Left lobe of liver (tissue), 2 donors: ENCODE measurements at places on chromosomes 16 and 17. TPM values are rescaled to one million over a fixed set of nuclear protein-coding genes. Genes with fewer than 3 reads are reported as not detected.

- DNase-seq: no peak
Measured at GRCh38 chr16:56708525-56709442, 21.1 kb upstream of the NUP93 start.

DNA sequence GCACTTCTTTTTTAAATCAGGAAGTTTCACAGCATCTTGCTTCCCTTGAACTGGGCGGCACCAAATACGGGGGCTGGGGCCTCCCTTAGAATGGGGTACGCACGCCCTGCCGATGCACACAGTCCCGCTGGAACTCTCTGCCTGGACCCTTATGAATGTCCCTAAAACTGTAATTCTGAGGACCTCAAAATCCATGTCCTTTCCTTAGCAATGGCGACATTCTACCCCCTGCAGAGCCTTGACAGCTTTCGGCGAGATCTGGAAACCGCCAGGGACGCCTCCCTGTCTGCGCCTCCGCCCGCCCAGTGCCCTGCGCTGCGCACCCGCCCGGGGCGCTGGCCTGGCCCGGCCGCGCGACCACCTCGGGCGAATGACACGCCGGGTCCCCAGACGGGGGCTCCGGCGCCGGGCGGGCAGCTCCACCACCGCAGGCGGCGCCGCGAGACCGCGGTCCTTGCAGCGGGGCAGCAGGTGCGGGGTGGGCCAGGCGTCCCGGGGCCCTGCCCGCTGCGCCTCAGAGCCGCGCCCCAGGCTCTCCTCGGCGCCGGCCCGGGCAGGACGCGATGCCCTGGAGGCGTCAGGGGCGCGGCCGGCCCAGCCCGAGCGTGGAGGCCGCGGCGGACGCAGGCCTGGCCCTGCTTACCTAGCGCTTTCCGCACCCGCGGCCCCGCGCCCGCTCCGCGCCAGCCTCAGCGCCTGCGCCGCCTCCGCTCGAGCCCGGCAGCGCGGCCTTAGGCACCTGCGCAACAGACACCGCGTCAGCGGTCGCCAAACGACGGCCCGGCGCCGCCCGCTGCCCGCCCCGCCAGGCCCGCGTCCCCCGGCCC, 548 bp downstream of the HAGH start:
- peak; percentile 48 for DNase-seq

- DNase-seq: no peak
Measured at GRCh38 chr17:81307636-81308560, 12.8 kb upstream of the SLC38A10 start.

DNA sequence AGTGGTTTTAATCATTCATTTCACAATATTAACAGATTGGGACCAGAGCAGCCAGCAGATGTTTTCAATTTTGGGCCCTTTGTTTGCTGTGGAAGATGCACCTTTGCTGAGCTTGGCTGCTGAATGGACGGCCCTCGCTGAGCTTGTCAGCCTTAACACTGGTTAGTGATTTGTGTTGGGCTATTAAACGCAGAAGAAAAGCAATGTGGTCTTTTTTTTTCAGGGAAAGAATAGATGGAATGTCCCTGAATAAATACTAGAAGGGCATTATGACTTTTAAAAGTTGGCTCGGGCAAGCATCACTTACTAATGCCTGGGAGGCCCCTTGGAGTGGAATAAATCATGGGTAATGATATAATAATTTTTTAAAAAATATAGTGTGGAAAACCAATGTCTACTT, 297.0 kb downstream of the MAP2K6 start:
- no peak for DNase-seq

- peak; percentile 91 for DNase-seq
Measured at GRCh38 chr16:53434377-53435065, at the start of gene RBL2. TSS of gene RBL2 (plus strand) at chr16:53434471. CDS start at chr16:53434557, 86 bp downstream.

DNA sequence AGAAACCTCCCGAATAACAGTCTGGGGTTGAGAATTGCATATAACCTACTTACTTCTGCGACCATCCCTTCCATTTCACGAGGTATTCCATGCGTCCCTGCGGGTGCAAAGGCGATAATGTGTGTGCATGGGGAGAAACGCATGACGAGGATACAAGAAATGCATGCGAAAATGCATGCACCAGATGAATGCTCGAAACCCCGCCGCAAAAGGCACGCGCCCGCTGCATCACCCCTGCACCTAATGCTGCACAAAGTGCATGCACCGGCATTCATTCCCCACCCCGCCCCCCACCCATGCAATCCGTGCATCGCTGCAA, 474 bp downstream of the CBX8 start:
- no peak for DNase-seq

DNA sequence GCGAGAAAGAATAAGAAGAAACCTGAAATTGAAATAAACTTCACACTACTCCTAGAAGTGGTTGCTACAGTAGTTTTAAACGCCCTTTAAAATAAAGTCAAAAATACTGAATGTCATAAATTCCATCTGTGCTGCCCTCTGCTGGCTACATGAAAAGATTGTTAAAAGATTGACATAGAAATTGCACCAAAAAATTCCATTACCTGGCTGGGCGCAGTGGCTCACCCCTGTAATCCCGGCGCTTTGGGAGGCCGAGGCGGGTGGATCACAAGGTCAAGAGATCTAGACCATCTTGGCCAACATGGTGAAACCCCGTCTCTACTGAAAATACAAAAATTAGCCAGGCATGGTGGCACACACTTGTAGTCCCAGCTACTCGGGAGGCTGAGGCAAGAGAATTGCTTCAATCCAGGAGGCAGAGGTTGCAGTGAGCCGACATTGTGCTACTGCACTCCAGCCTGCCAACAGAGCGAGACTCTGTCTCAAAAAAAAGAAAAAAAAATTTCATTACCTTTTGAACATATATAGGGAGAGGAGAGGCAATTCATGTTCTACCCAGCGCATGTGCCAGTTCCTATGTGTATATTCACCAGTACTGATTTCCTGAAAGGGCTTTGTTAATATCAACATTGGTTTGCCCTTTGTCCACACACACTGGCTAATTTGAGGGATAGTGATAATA, 36.5 kb downstream of the CYTH1 start:
- DNase-seq: no peak

Gene LRRC37A
- 0.45 TPM for total RNA-seq

Gene SEPHS2
- 199 TPM for total RNA-seq

Gene EFCAB5
- not detected for total RNA-seq
